ENCODE measurements at places on chromosomes 11 and 22.

DNA sequence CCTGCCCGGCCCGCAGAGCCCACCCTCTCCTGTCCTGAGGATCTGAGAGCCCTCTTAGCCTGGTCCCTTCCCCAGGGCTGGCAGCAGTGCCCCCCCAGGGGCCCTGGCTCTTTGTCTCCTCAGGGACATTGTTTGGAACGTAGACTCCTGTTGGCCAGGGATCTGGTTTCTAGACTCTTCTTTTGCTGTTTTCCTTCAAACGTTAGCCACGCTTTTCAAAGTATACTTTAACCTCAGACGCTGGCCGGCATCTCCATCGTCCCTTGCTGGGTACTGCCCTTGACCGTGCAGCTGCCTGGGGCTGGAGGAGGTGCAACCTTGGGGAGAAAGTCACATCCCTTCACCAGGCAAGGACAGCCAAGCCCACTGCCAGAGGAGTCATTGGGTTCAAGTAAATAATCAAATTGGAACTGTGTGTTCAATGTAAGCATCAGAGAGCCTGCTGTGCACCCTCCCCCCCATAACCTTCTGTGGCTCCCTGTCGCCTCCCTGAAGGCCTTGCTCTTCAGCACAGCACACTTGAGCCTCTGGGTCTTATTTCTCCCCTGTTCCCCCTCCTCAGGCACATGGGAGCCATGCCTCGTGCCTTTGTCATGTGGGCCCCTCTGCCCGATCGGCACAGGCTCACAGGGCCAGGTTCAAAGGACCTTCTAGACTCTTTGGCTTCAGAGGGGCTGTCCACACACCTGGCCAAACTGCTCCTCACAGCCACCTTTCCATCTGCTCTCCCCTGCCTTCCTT, 21.8 kb upstream of the WNT7B start:
- DNase-seq, result no peak

DNA sequence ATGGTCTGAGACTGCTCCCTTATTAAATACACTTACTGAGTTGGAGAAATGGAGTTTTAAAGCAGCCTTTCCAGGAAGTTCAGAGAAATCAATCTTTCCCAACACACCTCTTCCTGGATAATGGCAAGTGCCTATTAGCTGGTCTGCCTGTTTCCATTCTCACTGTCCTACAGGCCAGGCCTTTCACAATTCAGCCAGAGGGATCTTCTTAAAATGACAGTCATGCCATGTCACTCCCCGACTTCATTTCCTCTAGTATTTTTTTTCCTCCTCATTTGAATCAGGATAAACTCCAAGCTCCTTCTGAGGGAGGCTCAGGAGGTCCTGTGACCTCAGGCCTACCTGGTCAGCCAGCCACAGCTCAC, 62.6 kb downstream of the FDX1 start:
- DNase-seq, result no peak

- DNase-seq, result no peak
These were observed 276.2 kb downstream of the BRD1 start for GRCh38 chr22:49551446-49551845.

DNA sequence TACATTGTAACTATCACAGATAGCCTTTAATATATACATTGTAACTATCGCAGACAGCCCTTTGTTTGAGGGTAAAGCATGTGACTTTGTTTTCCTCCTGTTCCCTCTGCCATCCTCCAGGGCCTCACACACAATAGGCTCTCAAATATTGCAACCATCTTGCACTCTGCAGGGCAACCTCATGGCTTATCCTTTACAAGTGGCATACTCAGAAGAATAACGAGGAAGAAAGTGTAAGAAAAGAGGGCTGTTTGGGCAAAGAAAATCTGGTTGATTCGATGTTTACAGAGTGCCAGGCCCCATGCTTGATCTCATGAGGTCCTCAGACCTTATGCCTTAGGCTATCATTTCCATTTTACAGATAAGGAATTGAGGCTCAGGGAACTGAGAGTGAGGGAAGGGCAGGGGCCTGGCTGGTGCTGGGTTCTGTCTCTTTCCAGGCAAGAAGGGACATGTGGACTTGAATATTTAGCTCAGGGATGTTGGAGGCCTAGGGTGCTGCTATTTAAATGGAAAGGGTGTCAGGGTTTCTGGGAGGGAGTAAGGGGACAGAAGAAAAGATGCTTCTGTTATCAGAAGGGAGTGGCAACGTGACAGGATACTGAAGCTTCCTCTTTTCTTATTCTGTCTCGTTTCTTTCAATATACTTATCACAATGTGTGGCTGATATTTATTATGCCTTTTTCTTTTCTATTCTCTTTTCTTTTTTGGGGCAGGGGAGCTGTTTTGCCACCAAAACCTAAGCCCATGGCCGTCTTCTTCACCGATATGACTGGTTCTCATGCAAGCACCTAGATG, 1.1 kb upstream of the SAMM50 start:
- no peak for DNase-seq

DNA sequence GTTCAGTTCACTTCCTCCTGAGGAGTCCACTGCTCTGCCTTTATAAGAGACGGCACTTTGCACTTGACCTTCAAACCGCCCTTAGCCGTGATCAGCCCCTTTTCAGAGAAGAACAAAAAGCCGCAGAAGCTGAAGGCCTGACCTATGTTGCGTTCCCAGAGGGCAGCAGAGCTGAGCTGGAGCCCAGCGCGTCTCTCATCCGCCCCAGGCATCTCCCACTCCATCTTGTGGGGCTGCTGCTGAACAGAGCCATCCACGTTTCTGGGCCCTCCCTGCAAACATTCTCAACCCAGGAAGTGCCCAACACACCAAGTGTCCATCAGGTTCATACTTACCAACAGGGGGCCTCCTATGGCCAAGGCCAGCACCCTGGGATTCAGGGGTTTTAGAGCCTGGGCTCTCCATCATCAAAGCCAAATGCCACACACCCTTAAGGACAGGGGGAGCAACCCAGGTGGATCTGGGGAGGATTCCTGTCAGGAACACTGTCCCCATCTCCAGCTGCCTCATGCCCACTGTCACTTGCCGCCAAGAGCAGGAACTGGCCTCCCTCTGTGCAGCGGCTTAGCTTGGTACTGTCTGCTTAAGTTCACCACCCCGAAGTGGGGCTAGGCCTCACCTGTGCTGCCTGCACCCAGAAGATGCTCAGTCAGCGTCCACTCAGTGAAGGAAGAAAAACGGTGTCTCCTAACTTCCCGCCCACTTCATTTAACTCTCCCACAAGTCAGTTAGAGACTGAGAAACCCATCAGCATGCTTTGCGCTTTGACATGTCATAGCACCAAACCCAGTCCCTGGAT, 16.0 kb upstream of the EFCAB6 start:
- DNase-seq, result no peak

- DNase-seq, result no peak
These were observed 47.1 kb downstream of the CWC15 start for GRCh38 chr11:94926271-94926625.

- no peak for DNase-seq
These were observed 90.4 kb downstream of the APIP start for GRCh38 chr11:34825670-34826383.

DNA sequence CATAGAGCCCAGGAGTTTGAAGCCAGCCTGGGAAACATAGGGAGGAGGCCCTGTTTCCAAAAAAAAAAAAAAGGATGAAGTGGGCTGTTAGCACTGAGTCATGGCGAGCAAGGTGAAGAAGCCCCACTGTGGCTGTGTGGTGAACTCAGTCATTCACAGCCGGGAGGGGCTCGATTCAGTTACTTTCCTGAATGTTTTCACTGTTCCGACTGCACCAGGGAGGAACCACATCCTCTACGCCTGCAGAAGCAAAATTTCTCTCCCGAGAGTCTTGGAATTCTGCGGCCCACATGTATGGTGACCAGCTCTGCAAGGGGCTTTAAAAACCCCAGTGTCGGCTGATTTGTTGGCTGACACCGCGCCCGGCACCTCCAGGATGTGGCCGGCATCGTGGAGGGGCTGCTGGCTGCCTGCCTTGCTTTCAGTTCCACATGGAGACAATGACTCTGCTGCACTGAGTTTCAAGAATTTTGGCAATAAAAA, 27.8 kb upstream of the GRAMD4 start:
- no peak for DNase-seq
